ENCODE measurements at places on chromosomes 3 and 15.

GRCh38 chr3:9932535-9932842 is 1.1 kb upstream of the CRELD1 start:
- DNase-seq = no peak

DNA sequence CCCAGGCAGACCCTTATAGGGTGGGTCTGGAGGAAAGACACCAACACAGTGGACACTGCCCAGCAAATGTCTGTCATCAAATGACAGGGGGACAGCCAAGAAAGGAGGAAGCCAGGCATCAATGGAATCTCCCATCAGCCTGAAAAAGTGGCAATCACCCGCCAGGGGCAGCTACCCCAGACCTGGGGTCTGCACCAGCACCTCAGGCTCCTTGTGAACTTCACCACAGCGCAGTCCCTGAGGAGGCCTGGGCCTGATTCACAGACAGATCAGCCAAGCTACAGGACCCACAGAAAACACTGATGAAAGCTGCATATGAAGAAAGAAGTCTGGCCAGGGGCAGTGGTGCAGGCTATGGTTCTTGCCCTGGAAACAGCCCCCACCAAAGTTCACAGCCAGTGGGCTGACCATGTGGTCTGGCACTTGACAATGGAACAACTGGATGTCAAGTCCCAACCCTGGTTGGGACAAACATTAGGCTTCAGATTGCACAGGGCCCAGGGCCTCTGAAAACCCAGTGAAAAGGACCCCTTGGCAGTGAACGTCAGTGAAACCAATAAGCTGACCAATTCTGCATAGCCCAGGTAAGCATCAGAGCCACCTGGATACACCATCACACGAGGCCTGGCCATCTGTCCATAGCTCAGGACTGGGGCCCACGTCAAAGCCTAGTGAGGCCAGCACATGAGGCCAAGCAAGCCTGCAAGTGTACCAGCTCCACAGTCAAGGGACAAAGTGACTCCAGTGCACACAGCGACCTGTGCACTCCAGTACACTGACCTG is 29.1 kb downstream of the ALS2CL start:
- DNase-seq = no peak

- no peak for DNase-seq
Measured at GRCh38 chr3:81841540-81841939, 80.1 kb upstream of the GBE1 start.

DNA sequence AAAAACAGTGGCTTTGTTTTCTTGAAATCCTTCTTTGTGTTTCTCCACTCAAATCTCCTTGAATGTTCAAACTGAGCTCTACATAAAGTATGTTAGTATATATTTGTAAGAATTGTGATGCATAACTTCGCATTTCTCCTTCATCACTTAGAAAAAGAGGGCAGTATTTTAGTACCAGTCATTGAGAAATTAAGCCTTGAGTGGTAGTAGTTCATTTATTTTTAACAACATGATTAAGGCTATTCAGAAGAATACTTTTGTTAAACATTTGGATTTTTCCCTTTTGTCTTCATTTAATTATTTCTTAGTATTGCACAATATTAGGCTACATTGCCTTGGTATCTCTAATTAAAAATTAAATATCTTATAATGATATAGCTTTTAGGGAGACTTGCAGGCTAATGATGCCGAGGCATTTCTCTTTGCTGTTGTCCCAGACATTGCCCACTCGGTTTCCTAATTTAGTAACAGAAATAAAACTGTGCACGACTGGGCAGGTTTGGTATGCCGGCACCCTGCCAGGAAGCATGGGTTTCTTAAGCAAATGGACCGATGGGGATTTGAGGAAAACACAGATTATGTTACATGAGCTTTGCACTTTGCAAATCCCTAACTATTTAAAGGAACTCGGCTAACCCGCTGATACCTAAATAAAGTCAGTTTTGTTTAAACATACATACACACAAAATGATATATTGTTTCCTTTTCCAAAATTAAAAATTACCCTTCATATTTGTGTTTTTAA is 54.7 kb downstream of the LRRC28 start:
- no peak for DNase-seq

DNA sequence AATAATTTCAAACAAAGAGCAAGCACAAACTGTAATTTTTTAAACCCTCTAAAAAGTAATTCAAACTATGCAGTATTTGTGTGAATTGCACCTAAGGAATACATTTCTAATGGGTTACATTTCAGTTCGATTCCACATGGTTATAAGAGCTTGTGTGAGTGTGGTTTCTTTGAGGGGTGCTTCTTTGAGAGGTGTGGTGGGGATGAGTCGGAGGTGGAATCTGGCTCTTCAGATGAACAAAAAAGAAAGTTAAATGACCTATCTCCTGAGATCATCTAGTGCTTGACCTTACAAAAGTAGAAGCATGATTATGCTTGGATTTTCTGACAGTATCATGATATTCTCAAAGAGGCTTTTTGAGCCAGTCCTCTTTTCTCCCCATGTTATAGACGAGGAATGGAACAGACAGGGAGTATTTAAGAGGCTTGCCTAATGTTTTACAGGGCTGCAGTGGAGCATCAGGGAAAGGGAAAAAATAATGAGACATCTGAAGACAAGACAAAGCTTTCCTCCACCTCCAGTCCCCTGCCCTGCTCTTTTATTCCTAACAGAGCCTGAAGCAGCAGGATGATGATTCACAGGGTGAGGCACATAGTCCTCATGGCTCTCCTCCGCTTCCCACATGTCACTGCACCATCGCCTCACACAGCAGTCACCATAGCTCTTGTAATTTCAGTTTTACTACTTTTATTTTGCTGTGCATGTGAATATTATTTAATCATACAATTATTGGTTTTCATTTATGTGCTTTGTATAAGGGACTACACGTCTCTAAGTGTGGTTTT is 82.0 kb downstream of the LYSMD4 start:
- DNase-seq = no peak

- no peak for DNase-seq
Measured at GRCh38 chr15:55774113-55774970, 31.4 kb upstream of the PRTG start.

DNA sequence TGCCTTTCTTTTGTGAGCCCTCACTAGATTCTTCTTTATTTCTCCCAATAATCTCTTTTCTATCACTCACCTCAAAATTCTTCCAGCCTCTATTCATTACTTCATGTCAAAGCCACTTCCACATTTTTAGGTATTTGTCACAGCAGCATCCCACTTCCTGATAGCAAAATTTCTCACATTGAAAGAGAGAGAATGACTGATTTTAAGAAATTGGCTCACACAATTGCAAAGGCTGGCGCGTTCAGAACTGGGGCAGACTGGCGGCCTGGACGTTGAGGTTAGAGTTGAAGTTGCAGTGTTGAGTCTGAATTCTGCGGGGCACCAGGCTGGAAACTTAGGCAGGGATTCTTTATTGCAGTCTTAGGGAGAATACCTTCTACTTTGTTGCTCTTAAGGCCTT is 117.9 kb downstream of the LRRC28 start:
- DNase-seq = no peak

DNA sequence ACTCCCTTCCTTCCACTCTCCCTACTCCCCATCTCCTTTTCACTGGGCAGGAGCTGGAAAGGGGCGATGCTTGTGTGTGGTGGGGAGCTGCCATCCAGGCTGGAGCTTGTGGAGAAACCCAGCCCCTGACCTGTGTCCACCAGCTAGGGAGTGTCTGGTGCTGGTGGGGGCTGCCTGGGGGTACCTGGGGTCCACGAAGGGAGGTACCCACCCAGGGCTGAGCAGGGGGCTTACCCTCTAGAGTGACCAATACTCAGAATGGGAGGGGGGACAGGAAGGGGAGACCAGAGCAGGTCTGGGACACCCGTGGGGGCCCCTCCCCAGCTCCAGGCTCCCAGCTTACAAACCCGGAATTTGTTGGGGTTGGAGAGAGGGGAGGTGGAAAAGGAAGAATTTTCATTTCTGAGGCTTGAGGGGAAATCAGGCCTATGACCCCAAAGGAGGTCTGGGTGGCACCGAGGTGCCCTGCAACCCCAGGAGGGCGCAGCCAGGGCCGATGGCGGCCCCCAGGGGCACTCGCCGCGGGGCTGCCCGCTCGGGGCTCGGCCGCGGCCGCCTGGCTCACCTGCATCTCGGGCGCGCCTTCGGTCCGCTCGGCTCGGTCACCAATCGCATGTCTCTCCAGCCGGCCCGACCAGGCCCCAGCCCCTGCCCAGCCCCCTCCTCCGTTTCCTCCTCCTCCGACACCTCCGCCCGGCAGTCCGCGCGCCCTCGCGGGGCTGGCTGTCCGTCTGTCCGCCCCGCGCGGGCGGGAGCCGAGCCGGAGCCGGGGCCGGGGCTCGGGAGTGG is 773 bp downstream of the LINGO1 start:
- no peak for DNase-seq

DNA sequence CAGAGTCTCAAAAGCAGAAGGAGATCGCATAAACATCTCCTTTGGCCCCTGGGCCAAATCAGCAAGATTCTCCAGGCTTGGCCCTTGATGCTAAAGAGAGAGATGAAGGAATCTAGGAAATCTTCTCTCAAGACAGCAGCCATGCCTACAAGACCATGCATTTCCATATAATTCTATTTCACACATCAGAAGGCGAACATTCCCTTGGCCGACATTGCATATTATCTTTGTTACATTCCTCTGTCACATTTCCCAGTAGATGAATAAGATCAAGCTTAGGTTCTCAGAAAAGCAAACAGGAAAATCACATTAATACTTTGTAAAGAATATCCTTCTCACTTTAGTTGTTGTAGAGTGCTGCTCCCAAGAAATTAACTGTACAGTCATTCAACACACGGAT is 21.3 kb downstream of the GASK1A start:
- no peak for DNase-seq

- no peak for DNase-seq
Measured at GRCh38 chr15:51048308-51048707, 46.4 kb downstream of the TNFAIP8L3 start.

- DNase-seq = no peak
Measured at GRCh38 chr3:54691289-54691771, 236.5 kb downstream of the LRTM1 start.
